ENCODE measurements at places on chromosomes 2 and 18. TPM values are rescaled to one million over a fixed set of nuclear protein-coding genes. Genes with fewer than 3 reads are reported as not detected.

- no peak for DNase-seq
Observed at GRCh38 chr2:11054783-11055678, 100.2 kb upstream of the SLC66A3 start.

SPP2 gene
- not detected for total RNA-seq

SYT4 gene
- total RNA-seq, result not detected

NFU1 gene
- total RNA-seq, result 27.8 TPM

CCDC178 gene
- total RNA-seq, result not detected

GRCh38 chr2:35443087-35443486 lies 912.5 kb upstream of the CRIM1 start:
- no peak for DNase-seq

DNA sequence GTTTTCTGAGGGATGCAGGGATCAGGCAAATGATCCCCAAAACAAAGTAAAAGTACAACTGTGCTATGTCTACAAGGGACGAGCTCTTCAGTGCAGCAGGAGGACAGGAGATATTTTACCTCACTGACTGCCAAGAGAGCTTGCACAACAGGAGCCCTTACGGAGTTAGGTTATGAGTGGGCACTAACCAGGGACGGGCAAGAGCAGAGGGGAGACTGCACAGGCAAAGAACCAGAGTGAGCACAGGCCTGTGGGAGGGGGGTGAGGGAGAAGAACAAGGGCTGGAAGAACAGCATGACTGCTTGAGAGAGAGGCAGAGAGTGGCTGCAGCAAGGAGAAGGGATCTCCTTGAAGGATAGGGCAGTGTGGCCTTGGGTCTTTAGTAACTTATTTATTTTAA lies 101.1 kb upstream of the PID1 start:
- DNase-seq, result no peak

REG1B gene
- total RNA-seq, result not detected

DNA sequence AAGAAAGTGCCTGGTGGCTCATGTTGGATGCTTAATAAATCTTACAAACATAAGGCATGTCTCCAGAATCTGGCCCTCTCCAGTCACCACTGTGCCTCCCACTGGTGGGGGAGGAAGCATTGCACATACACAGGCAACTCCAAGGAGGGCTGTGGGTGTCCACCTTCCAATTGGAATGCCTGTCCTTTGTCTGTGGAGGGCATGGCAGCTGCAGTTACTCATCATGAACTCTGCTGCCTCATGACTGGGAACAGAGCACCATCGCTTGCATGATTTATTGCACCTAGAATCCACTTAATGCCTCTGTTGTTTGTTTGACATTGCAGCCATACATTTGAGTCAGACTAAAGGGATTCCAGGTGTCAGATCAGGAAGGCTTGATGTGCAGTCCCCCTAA lies 278.9 kb downstream of the PRKCE start:
- no peak for DNase-seq

UGT1A5 gene
- total RNA-seq, result not detected

Data from activated CD8-positive, alpha-beta T cell treated with anti-CD3 and anti-CD28 coated beads, Interleukin-2, amount 10 ng/mL, durations not matched to agents 7 days and 5 days (primary cell).